ENCODE measurements at places on chromosomes 4 and X. TPM values are rescaled to one million over a fixed set of nuclear protein-coding genes. Genes with fewer than 3 reads are reported as not detected.

GRCh38 chr4:95627024-95627605 is 78.3 kb upstream of the UNC5C start:
- no peak for DNase-seq

DNA sequence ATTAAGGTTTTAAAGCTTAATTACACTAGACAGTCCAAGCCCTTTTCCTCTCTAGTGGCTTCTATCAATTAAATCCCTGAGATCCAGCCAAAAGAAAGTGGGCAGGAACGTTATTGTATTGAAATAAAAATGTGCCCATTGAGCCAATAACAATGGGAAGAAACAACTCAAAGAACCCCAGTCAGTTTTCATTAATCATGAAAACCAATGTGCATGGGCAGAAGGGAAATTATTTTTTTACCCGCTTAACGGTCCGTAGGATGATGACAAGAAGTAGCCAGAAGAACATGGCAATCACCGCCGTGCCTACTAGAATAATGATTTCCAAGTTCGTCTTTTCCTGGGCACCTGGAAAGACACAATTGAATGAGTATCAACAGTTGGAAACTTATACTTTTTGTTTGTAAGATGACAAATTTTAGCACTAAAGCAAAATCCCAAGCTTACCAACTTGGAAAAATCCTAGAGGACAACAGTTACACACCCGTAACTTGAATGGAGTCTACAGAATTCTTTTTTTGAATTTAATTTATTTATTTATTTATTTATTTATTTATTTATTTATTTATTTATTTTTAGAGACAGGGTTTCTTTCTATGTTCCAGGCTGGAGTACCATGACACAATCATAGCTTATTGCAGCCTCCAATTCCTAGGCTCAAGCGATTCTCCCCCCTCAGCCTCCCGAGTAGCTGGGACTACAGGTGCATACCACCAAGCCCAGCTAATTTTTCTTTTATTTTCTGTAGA is 26.8 kb downstream of the KDR start:
- no peak for DNase-seq

GRCh38 chr4:149835280-149835679 is 19.6 kb upstream of the IQCM start:
- no peak for DNase-seq

DNA sequence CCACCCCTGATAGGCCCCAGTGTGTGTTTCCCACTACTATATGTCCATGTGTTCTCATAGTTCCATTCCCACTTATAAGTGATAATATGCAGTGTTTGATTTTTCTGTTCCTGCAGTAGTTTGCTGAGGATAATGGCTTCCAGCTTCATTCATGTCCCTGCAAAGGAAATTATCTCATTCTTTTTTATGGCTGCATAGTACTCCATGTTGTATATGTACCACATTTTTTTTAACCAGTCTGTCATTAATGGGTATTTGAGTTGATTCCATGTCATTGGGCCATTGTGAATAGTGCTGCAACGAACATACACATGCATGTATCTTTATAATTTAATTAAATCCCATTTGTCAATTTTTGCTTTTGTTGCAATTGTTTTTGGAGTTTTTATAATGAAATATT is 10.3 kb upstream of the TMPRSS11A start:
- DNase-seq, result no peak

DNA sequence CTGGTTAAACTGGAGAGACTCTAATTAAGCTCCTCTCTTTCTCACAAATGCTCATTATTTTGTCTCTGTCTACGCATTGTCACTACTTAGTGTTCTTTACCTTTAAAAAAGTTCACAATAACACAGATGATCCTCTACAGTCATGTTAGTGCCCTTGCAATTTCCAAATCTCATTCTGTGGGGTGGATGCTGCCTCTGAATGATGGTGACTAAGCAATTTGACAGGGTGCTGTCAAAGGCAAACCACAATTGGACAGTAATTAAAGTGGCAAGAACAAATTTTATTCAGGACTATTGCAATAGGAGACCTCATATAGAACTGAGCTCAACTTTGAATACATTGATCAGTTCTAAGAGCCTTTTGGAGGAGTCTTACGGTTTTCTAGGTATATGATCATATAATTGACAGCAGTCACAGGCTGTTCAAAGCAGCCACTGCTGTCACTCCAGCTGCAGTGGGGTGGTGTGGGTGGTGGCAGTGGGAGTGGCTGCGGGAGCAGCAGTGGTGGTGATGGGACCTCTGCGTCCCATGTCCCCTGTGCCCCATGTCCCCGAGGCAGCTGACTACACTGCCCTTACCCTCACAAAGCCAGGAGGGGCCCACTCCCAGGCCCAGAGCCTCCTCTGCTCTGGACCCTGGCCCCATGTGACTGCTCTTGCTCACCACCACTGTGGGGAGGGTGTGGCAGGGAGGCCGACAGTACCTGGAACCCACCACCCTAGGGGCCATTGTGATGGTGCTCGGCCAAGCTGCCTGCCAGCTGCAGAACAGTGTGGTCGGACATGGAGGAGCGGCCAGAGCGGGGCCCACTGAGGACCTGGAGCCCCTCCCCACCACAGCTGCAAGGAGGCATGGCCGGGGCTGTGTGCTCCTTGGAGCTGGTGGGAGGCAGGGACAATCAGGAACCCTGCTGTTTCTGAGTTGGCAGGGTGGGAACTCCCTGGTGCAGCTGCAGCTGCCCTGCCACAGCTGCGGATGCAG is 30.4 kb upstream of the PAGE1 start:
- no peak for DNase-seq

- DNase-seq, result no peak
Measured at GRCh38 chr4:4364061-4364460, 22.8 kb upstream of the NSG1 start.

DNA sequence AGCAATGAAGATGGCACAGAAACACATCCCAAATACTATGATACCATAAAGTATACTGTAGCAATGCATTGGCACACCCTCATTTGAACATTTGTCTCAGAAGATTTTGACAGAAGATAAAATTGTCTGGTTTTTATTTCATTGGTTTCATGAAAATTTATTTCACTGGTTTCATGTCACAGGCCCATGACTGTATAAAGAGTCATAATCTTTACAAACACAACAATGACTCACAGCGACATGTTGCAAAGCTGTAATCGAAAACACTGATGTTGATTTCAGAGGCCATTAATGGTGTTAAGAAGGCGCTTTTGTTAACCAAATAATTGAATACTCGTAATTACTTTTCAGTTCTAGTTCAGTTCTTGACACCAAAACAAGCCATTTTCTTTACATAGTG is 8.1 kb upstream of the DTHD1 start:
- DNase-seq, result no peak

GRCh38 chr4:174496631-174497432 is 25.5 kb downstream of the HPGD start:
- no peak for DNase-seq

DNA sequence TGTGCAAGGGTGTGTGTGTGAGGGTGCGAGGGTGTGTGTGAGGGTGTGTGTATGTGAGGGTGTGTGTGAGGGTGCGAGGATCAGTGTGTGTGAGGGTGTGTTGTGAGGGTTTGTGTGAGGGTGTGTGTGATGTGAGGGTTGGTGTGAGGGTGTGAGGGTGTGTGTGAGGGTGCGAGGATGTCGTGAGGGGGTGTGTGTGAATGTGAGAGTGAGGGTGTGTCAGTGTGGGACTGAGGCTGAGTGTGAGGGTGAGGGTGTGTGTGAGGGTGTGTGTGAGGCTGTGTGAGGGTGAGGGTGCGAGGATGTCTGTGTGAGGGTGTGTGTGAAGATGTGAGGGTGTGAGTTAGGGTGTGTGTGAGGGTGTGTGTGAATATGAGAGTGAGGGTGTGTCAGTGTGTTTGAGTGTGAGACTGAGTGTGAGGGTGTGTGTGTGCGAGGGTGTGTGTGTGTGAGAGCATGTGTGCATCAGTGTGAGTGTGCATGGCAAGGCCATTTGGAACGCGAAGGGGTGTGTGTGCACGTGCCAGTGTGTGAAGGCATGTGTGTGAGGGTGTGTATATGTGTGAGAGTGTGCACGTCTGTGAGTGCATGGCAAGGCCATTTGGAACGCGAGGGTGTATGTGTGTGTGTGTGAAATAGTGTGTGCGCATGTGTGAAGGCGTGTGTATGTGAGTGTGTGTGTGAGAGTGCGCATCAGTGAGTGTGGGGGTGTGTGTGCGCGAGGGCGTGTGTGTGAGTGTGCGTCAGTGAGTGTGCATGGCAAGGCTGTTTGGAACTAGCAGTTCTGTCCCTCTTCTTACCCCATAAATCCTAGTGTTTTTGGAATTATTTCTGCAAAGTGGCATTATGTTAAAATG is 69.8 kb downstream of the RGS12 start:
- no peak for DNase-seq

DNA sequence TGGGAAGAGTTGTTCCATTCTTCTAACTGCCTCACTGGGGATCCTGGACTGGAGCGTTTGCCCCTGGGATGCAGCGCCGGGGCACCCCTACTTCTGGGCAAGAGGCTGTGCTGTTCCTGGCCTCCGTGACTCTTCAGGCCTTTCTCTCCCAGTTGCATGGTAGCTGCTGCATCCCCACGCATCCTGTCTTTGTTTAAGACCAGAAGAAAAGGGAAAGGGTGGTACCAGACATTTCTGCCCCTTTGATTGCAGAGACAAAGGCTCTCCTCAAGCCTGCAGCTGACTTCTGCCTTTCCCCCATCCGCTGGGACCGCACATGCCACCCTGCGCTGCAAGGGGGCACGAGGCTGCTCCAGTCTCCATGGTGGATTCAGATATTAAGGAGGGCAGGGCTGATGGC is 70.4 kb downstream of the SHROOM2 start:
- no peak for DNase-seq

DNA sequence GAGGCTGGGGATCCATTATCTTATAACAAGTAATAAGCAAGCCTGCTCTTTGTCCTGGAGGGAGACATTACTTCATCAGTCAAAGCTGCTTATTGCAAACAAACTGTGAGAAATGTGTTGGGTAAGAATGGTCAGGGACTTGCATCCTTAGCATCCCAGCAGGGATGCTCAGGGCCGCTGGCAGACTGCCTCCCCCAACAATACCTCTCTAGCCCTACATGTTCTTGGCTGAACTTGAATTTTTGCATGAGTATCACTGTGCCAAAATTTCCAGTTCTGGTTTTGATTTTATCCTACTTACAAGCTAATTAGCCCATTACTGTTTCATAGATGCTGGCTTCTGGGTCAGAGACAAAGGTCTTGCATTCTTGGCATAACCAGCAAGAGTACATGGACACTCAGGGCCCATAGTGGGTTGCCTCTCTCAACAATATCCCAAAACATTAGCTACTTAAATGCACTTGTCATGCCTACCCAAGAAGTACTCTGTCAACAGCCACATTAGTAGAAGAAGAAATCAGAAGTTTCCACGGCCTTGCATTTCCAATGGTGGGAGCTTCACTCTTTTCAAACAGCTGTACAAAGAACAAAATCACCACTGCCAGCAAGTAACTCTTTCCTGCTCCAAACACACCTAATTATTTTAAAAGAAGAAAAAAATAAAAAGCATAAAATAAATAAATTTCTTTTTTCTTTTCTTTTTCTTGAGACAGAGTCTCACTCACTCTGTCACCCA is 41.9 kb upstream of the NEUROG2 start:
- no peak for DNase-seq

DNA sequence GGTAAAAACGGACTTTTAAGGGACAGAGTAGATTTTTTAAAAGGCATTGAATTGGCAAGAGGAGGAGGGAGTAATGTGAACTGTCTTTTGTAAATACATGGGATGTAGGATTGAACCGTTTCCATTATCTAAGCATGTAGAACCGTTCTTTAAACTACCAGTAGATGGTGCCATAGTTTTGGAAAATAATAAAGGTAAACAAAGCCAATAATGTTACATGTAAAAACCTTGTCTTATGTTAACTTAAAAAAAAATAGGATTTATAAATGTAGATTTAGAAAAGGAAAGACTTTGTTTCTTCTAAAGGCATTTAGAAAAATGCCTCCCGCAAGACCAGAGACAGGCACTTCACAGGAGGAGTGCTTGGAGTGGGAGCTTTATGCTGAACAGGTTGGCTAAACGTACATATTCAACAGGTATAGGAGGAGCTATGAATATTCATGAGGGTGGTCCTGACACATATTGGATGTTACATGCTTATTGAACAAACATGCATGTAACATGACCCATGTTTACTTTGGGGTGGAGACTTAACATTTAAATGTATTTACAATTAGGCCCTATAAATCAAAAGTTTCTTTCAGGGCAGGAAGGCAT is 45.5 kb upstream of the FAM241A start:
- no peak for DNase-seq

DNA sequence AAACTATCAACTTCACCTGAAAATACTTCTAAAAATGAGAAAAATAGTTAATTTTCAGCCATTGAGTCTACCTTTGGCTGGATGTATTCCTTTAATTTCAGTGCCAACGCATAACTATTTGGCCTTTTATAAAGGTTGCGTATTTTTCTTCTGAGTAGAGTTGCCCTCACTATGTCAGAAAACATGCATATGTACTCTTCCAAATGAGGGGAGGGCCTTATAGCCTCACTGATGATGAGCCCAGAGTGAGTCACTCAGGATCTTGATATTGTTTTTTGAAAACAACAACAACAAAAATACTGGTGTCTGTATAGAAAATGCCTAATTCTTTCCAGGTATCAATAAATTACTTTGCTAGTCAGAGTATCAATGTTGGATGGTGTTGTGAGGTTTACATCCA is 349.3 kb downstream of the FBXO8 start:
- no peak for DNase-seq

DNA sequence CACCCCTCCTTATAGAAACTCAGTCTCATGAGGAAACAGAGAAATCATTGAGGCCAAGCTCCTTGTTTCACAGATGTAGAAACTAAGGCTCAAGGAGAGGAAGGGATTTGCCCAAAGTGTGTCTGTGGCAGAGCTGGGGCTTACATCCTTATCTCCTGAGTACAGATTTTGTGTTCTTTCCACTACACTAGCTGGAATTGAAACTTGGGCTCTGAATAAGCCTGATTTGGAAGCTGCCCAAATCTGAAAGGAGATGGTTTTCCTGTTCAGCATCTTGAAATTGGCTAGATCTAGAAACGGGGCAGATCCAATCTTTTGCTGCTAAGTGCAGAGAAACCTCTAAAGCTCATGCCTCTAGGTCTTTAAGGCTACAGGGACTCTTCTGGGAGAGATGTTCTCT is 24.3 kb downstream of the AWAT2 start:
- no peak for DNase-seq

DNA sequence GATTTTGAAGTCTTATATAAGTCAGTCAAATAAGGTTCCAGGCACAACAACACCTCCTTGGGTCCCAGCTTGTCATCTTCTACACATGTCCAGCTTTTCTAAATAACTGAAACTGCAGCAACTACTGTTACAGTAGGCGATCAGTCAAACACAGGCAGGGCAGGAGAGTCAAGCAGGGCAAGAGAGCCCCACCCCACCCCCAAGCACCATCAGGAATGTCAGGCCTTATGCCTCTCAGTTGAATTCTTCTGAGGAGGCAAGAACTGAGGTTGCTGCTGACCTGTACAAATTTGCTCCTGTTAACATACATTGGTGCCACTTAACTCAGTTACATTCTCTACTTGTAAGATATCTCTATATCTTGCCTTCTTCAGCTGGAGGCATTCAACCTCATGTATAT is 608.8 kb upstream of the PCDH10 start:
- no peak for DNase-seq

- DNase-seq, result no peak
Measured at GRCh38 chrX:150959557-150959956, 23.6 kb upstream of the HMGB3 start.

GRCh38 chr4:76504613-76505465 is 69.8 kb downstream of the SHROOM3 start:
- DNase-seq, result no peak

- DNase-seq, result no peak
Measured at GRCh38 chr4:40789771-40790170, 40.0 kb downstream of the NSUN7 start.

GRCh38 chrX:11899091-11899490 is 141.1 kb downstream of the MSL3 start:
- DNase-seq, result no peak

CENPE gene
- 14.2 TPM for total RNA-seq

ABCG2 gene
- total RNA-seq, result 0.82 TPM

ARHGEF6 gene
- 0.98 TPM for total RNA-seq
